ENCODE measurements at places on chromosomes 5 and 9. TPM values are rescaled to one million over a fixed set of nuclear protein-coding genes. Genes with fewer than 3 reads are reported as not detected.

SPINK4 gene
- not detected for total RNA-seq

GALNT12 gene
- 0.43 TPM for total RNA-seq

CNTRL gene
- total RNA-seq: 2.6 TPM

SLC46A2 gene
- total RNA-seq: not detected

SOX30 gene
- total RNA-seq: 0.13 TPM

PLAC8L1 gene
- total RNA-seq: not detected

PCSK5 gene
- 3.4 TPM for total RNA-seq

LAMC3 gene
- total RNA-seq: 0.03 TPM

MRPS2 gene
- total RNA-seq: 41.7 TPM

PCDHB12 gene
- 1.0 TPM for total RNA-seq

TLX3 gene
- not detected for total RNA-seq

HAND1 gene
- total RNA-seq: 23.4 TPM

COL15A1 gene
- total RNA-seq: 55.9 TPM

UQCRQ gene
- total RNA-seq: 1,987 TPM

GFRA3 gene
- total RNA-seq: 0.94 TPM

RBM22 gene
- total RNA-seq: 26.9 TPM

ZBED3 gene
- total RNA-seq: 3.8 TPM

FSD1L gene
- 5.5 TPM for total RNA-seq

FGD3 gene
- 2.7 TPM for total RNA-seq

- no peak for DNase-seq
Observed at GRCh38 chr5:53543401-53543800, 17.0 kb upstream of the NDUFS4 start.

DNA sequence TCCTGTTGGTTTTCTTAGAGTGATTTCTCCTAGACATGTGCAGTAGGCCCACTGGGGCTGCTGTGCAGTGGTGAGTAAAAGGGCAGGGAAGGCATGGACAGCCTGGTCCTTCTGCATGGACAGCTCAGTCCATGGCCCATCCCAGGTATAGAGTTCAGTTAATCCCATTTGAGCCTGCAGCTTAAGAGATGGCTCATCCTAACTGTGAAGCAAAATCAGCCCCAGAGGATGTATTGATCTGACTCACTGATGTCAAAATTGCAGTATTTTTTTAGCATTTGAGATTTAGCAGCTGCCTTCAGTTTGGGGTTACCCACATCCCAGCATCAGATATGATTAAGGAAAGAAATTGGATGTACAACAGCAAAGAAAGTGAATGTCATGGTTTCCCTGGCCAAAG is 93.4 kb downstream of the PDE6A start:
- DNase-seq: no peak

- peak; percentile 38 for DNase-seq
Observed at GRCh38 chr5:1387059-1387755, 42.3 kb upstream of the CLPTM1L start.

- no peak for DNase-seq
Observed at GRCh38 chr5:3201941-3202340, 393.7 kb upstream of the IRX1 start.

- DNase-seq: no peak
Observed at GRCh38 chr9:116005205-116005604, 148.4 kb upstream of the PAPPA start.

DNA sequence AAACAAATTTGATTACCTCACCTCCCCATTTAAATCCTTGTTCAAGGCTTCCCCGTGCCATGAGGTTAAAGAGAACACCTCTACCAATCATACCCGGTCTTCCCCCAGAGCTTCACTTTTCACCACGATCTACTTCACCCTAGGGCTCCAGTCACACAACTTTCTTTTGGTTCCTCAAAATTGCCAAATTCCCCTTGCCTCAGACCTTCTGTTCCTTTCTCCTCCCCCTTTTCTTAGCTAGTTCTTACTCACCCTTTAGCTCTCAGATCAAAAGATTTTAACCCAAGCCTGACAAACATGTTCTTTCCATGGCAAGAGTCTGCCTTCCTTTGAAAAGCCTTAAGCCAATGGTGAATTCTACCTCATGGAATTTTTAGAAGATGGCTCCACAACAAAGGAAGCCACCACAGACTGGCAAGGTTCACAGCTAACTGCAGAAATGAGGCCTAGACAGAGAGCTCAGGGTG is 56.7 kb downstream of the MAPKAP1 start:
- no peak for DNase-seq

DNA sequence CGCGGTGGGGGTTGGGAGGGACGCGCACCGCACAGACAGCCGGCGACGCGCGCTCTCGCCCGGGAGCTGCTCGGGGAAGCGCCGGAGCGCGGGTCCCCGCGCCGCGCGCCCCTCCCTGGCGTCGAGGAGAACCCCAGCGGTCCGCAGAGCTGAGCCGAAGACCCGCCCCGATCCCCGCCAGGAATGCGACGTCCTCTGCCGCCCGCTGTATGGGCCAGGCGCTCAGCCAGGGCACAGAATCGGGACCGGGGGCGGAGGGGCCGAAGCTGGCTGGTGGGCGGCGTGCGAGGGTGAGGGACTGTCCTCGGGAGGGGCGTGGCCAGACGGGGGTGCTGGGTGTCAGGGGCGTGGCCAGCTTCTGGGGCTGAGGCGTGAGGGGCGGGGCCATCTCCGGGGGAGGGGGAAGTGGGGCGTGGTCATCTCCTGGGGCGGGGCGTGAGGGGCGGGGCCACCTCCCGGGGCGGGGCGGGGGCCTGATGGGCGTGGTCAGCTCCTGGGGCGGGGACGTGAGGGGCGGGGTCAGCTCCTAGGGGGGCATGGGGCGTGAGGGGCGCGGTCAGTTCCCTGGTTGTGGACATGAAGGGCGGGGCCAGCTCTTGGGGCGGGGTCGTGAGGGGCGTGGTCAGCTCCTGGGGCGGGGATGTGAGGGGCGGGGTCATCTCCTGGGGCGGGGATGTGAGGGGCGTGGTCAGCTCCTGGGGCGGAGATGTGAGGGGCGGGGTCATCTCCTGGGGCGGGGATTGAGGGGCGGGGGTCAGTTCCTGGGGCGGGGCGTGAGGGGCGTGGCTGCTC is 965 bp downstream of the PTGDS start:
- DNase-seq: peak; percentile 89

GRCh38 chr9:15370466-15371447 is 51.9 kb upstream of the SNAPC3 start:
- no peak for DNase-seq

GRCh38 chr5:81097713-81098112 is 135.4 kb upstream of the CKMT2 start:
- DNase-seq: no peak

DNA sequence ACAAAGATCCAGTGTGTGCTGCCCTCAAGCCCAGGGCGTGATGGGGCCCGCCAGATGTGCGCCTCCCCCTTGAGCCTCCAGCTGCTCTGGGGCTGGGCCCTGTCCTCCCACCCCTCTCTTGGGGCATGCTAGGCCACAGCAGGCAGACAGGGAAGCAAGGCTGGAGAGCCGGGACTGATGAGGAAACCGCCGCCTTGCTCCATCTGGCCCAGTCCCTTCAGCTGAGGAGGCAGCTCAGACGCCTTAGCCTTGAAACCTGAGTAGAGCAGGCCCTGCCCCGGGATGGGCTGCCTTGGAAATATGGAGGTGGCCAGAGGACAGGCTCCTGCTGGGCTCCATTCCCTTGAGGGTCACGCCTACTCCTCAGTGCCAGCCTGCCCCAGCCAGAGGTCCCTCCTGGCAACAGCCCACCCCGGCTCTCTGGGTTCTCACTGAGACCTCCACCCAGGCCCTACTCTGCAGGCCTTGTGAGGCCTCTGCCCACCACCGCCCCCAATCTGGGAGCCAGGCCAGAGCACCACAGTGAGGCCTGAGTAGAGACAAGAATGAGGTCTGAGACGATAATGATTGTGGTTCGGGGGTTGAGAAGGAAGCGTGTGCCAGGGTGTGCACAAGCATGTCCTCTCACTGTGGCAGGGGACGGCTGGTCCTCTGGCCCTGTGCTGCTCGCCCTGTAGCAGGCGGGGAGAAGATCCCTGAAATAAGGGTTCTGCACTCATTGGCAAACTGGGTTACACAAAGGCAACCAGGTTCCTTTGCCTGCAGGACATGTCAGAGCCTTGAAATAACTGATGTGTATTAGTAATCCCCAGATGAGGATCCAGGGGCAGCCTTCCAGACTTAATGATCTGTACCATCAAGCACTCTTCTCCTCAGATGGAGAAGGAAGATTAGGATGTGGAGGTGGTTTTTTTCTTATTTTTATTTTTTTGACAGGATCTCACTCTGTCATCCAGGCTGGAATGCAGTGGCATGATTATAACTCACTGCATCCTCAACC is 30.9 kb downstream of the CXXC5 start:
- no peak for DNase-seq

DNA sequence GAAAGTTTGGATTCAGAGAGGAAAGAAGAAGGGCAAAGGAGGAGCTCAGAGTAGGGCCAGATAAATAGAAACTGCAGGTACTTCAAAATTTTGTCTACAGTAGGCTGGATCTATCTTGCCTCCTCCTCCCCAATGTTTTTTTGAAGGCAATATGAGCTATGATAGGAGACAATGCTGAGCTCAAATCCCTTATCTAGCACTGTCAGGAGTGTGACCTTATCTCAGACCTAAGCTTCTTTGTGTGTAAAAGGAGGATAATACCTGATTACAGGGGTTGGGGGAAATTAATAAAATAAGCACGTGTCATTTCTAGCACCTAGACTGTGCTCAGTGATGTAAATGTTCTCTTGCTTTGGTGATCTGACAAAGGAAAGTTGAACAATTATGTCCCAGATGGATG is 137.8 kb upstream of the CD180 start:
- no peak for DNase-seq

GRCh38 chr5:18314192-18314778 is 680.0 kb downstream of the TAF11L14 start:
- no peak for DNase-seq

DNA sequence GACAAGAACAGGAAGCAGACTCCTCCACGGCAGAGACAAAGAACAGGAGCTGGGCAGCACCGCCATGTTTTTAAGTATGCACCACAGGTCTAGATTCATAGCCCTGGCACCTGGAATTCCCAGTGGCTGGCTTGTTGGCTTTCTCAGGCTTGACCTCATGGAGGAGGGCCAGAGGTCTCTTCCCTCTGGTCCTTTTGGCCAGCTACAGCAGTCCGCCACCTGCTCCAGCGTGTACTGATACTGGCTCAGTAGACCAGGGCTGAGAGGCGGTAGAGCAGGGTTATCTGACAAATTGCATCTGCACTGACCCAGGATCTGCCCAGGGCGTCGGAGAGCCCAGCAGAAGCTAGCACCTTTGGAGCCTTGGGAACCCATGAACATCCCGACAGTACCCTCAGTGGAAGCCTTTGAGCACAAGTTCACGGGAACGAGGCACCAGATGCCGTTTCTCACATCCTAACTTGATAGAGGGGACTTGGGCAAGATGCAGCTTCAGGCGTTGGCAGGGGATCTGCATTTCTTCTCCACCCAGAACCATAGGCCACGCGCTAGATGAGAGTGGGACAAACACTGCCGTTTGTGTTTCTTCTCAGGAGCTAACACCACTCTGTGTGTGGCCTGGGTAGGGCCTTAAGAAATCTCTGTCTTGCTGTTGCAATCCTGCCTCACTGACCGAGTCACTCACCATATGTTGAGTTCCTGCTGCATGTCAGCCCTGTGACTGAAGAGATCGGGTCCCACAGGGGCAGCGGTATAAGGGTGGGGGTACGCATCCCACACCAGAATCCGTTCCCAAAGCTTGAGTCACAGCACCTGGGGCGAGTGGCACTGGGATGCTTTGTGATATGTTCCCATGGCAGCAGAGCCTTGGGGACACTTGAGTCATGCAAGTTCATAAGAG is 90.3 kb upstream of the OTULINL start:
- DNase-seq: no peak

GRCh38 chr9:97220894-97221477 is 86.5 kb upstream of the CCDC180 start:
- peak; percentile 36 for DNase-seq

- DNase-seq: no peak
Observed at GRCh38 chr5:135253601-135254178, 145.3 kb downstream of the MACROH2A1 start.

DNA sequence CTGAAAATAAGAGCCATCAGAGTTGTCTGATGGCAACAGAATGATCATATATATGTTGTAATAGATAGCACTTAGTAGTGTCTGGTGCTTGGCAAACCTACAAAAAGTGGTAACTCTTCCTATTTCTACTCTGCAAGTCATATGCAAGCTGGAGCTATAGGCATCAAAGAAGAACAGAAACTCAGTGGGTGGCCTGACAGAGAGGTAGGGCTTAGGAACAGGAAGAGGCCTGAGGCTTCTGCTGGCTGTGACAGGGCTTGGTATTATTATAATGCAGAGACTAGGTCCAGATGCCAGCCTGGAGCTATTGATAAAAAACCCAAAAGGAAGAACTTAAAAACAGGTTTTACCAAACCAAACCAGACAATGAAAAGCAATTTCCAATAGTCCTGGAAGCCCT is 4.4 kb upstream of the DIAPH1 start:
- DNase-seq: no peak

GRCh38 chr5:113224605-113225065 is 210.2 kb downstream of the TSSK1B start:
- DNase-seq: no peak

- no peak for DNase-seq
Observed at GRCh38 chr5:125526966-125527365, 780.5 kb upstream of the ZNF608 start.

DNA sequence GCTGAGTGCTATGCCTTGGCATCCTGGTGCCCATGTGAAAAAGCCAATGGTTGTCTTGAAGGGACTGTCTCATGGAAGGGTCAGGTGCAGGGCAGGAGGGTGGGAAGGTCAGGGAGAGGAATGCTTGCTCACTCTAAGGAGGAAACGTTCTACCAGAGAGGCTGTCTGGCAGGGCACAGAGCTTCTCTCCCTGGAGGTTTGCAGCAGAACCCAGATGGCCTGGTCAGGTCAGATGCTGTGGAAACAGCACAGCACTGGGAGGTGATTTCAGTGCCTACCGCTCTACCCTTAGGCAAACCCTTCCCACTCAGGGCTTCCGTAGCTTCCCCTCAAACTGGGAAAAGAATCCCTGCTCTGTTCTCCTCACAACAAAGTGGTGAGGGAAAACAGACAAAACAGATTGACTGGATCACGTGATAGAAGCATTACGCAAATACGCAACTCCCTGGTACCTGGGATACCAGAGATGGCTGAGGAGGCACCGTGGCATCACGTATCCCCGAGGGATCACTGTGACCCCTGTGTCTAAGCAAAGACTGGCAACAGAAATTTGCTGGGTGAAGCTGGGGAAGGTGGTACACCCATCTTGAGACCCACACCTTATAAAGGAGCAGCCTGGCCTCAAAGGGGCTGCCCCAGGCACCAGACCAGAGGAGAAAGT is 3.9 kb upstream of the MGAT1 start:
- no peak for DNase-seq
